IPS DF 6.9 (cell line): ENCODE measurements at places on chromosomes 2 and 18.

DNA sequence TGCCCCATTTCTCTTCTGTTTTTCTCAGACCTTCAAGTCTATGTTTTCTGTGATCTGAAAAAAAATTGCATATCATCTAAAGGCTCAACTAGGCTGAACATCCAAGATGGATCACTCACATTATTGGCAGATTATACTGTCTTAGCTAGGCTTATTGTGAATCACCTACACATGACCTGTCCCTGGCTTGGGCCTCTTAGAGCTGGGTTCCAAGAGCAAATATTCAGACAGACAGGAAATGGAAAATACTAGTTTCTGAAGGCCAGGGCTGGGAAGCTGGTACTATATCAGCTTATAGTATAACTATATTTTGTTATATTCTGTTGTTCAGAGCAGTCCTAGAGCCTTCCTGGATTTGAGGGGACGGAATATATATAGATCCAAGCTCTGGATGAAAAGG is 90.3 kb downstream of the PIK3C3 start:
- DNase-seq = no peak

DNA sequence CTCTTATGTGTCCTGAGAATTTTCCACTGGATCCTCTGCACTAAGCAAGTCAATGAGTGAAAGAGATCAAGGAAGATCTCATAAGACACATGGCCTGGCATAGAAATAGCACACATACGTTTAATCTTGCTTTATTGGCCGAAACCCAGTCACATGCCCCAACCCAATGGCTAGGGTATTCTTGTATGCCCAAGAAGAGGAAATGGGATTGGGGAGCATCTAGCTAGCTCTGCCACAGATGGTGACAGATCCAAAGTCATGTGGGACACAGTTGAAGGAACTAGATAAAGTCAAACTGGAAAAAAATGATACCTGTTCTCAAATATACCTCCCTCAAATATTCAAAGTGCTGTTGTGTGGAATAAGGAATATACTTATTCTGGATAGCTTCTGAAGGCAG is 74.7 kb downstream of the CD28 start:
- no peak for DNase-seq

DNA sequence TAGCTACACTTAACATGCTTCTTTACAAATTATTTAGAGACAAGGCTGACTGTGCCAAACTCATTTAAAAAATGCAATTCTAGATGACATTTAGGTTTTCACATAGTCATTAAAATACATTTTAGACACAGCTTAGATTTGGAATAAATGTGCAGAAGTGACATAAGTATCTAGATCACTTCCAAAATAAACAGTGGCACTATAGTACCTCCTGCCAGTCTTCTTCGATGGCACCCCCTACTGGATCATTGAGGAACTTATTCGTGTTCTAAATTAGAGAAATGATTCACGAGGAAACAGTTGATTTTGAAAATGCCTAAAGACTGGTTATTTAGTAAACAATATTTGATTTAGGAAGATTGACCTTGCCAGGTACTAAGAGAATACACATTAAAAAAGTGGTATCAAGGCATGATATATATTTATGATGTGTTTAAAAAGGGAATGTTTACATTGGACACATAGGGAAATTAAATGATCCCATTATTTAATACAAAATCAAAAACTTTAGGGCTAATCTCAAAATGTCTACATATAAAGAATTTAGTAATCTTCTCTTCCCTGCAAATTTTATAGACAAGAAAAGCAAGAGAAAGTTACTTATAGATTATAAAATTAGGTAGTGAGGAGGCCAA is 323.9 kb downstream of the XIRP2 start:
- no peak for DNase-seq

GRCh38 chr18:38611036-38611964 is 1045.7 kb upstream of the CELF4 start:
- no peak for DNase-seq

DNA sequence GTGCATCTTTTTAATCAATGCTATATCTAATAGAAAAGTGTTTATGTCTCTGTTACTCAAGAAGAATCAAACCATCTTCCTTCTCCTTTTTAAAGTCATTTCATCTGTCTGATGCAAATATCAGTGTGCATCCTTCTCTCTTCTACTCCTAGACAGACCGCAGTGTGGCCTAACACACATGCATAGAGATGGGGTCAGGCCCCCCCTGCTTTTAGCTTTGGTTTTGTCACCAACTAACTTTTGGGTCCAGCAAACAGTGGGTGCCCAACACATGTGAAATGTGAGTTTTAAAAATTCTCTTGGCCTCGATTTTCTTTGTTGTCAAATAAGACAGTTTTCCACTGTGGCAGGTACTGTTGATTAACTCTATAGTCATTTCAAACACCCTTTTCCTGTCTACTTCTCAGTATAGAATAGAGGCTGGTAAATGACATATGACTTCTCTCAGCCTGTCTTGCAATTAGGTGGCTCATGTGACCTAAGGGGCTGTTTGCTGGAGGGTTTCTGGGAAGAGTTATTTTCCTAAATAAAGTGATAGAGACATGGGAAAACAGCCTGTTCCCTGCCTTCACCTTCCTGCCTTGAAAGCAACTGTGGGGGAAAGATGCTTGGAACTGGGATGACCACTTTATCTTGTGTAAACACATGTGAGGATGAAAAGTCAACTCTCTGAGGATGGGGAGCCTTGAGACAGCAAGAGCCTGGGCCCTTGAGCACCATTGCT is 65.7 kb upstream of the DARS1 start:
- no peak for DNase-seq

- DNase-seq = no peak
These were observed 166.1 kb downstream of the CLIP4 start for GRCh38 chr2:29281086-29281915.

DNA sequence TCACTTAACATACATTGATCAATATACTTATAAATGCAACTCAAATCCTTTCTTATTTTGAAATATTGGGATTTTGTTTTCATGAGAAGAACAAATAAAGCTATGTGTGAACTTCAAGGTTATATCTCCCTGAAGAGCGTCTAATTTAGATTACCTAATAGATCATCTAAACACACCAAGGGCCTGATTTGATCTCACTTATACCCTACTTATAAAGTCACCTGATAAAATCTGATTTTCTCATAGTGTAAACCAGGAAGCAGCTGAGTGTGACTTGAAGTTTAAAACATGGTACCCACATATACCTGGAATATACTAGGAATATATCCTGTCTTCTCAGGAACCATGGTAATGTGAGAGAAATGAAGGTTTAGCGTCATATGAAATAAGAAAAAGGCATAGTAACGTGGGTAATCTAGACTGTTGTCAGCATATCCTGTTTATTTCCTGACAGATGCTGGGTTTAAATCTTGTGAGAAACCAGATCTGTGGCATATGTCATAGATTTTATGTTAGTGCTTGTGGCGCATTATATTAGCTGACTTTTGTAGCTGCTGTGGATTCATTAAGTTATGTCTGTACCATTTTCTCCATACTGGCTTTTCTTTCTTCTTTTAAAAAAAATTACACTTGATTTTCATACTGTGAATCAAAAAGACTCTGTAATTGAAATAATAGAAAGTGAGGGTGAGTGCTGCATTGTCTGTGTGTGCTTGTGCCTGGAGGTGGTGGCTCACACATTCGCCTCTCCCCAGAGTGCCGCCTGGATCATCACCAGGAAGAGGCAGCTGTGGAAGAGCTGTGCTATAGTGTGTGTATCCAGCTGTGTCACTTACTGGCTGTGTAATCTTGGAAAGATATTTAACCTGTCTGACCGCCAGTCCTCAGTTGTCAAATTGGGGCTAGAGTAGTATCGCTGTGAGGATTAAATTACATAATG is 164.0 kb downstream of the MYO3B start:
- no peak for DNase-seq

GRCh38 chr2:63378589-63378988 is 209.7 kb downstream of the WDPCP start:
- no peak for DNase-seq

- no peak for DNase-seq
These were observed 313.0 kb upstream of the NRXN1 start for GRCh38 chr2:51344886-51345285.
